Camera-type eye (tissue), 1 donor: ENCODE measurements at places on chromosomes 7 and 10. TPM values are rescaled to one million over a fixed set of nuclear protein-coding genes. Genes with fewer than 3 reads are reported as not detected.

Gene RNF148
- 4.3 TPM for total RNA-seq

Gene PI4K2A
- total RNA-seq: 20.6 TPM

Gene MYL10
- 3.8 TPM for total RNA-seq

Gene CUBN
- total RNA-seq: 14.3 TPM

Gene PSTK
- total RNA-seq: 8.1 TPM

Gene RABGEF1
- 45.5 TPM for total RNA-seq

Gene SAP25
- total RNA-seq: not detected

Gene DNAJB9
- total RNA-seq: 36.4 TPM

Gene HYAL4
- total RNA-seq: not detected

Gene ITIH2
- 2.9 TPM for total RNA-seq

Gene RAB19
- total RNA-seq: 0.93 TPM

Gene GIMAP6
- 11.7 TPM for total RNA-seq

Gene SERPINE1
- total RNA-seq: 6.8 TPM

Gene PLAU
- 8.1 TPM for total RNA-seq

Gene LIPF
- total RNA-seq: not detected

Gene SPDYE1
- not detected for total RNA-seq

Gene FAM25G
- not detected for total RNA-seq

Gene SCIN
- 3.4 TPM for total RNA-seq

Gene MEOX2
- 19.1 TPM for total RNA-seq

Gene SLC35G1
- total RNA-seq: 8.0 TPM

Gene SEC31B
- total RNA-seq: 8.2 TPM

Gene VWA2
- total RNA-seq: 3.0 TPM

Gene CYP3A4
- not detected for total RNA-seq

Gene DGKI
- total RNA-seq: 21.1 TPM

Gene SCART1
- total RNA-seq: 2.9 TPM

Gene GARIN1A
- total RNA-seq: 0.49 TPM

Gene ASCC1
- total RNA-seq: 50.8 TPM

Gene JAKMIP3
- 1.4 TPM for total RNA-seq
